ENCODE measurements at places on chromosomes 5 and 9.

DNA sequence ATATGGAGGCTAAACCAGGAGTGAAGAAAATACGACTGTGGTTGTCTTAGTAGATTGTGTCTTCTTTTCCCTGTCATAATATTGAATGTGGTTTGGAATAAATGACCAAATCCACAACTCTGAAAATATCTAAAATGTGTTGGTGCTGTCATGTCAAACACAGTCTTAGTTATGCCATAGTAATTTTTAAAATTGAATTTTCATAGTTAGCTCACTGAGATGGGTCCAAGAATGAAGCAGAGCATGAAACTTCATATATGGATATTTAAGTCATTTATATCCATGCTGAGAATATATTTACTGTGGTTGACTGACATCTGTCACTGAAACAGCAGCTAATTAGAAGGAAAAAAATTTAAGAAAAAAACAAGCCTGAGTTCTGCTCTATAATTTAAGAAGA, 260.4 kb upstream of the ATP10B start:
- DNase-seq, result no peak

DNA sequence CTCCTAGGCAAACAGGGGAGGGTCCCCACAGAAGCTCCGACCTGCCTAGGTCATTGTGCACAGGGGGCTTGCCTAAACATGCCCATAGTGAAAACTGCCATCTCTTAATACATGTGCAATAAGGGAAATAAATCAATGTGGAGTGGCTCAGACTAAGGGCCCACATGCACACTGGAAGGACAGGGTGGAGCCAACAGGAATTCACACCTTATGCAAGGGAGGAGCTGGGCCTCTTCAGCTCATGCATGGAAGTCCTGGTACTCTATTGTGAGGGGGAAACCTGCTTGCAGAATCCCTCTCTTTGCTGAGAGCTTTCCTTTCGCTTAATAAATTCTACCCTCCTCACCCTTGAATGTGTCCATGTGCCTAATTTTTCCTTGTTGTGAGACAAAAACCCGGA, 815.8 kb downstream of the EFNA5 start:
- DNase-seq, result no peak

DNA sequence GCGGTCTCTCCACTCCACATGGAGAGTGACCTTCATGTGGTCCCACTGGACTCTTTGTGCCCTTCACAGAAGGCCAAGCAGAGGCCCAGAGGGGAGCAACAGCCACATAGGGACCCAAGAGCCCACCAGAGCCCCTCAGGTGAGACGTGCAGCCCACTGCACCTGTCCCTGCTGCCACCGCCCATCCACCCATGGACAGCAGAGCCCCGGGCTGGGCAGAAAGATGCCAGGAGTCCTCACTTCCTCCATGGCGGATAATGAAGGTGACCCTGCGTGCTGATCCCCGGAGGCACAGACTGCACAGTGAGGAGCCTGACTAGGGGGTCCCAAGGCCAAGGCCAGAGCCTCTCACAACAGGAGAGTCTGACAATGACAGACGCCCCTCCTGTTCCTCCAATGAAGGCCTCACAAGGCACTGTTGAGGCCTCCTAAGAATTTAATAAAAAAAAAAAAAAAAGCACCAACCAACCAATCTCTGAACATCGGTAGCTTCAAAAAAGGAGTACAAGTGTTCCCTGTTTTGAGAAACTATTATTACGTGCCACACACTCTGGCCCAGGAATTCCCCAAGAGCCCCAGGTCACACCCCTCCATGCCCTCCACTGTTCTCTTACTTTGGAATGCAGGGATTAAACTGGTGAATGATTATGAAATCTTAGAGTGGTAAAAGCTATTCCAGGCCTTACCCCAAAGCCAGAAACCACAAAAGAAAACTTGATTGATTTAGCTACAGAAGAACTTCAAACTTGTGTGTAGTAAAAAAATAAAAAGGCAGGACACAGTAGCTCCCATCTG, 2.8 kb upstream of the PPP1R26 start:
- peak; percentile 37 for DNase-seq

GRCh38 chr9:117418111-117418510, 3.3 kb upstream of the ASTN2 start:
- no peak for DNase-seq

DNA sequence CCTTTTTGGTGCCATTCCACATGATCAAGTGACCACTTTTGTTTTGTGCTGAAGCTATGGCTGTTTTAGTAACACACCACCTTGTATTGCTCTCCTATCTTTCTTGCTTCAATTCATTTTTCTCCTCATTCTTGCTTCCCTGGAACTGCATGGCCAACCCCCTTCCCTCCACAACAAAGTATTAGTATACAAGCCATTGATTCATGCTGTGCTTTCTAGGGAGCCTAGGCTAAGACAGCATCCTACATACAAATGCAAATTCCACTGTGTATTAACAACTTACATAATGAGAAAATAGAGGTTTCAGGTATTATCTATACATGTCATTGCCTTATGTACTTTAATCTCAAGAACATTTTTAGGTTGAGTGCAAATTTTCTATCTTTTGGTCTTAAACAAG, 141.1 kb downstream of the EFNA5 start:
- DNase-seq, result no peak

- DNase-seq, result no peak
Measured at GRCh38 chr9:112403614-112404201, 23.8 kb downstream of the HSDL2 start.

GRCh38 chr5:66171349-66172344, 27.5 kb downstream of the SREK1 start:
- peak; percentile 71 for DNase-seq

DNA sequence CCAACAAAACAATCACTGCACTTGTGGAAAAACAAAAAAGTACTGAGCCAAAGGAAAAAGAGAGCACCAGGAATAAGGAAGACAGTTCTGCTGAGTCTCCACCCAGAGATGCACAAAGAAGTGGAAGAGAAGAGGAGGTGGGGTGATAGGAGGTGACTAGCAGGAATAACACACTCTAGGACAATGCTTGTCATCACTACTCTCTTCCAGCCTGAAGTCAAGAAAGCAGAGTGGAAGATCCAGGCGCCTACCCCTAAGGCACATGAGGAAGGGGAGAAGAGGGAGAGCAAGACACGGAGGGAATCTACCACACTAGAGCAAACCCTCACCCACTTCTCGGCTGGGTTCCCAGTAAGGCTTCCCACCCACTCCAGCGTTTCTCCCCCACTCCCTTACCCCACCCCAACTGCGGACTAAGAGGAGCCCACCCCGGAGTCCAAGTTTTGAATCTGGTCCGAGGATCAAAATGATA, 1.7 kb downstream of the SLIT3 start:
- no peak for DNase-seq

- DNase-seq, result peak; percentile 91
Measured at GRCh38 chr5:10724781-10725507, 36.1 kb downstream of the DAP start.

GRCh38 chr9:126117158-126117425, 209.5 kb upstream of the MVB12B start:
- no peak for DNase-seq

DNA sequence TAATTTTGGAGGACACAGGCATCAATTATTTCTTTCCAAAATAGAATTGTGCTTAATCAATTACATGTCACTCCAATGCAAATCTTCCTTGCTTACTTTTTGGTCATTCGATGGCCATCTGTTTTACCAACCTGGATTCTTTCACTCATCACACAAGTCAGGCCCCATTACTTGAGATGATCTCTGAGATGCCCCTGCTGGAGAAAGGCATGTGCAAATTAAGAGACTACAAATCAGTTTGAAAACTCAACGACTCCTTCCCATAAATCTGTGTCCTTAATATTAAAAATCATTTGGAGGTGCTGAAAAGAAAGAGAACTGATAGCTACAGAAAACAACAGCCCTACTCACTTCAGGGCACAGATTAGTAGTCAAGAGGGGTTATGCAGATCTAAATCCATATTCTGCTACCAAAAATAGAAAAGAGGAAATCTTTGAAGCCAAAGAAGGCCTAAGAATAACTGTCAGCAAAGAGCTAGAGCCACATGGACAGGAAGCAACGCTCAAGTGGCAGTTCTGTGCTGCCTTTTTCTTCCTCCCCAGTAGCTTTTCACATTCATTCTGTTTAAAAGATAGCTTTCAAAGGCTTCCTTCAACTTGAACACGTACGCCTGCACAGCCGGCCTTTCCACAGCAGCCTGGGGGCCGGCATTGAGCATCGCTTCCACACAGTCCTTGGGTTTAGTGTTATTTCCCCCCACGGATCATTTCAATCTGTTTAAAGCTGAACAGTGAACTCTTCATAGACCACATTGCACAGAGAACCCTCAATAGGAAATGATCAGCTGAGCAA, 79.3 kb upstream of the MAP3K1 start:
- DNase-seq, result no peak

DNA sequence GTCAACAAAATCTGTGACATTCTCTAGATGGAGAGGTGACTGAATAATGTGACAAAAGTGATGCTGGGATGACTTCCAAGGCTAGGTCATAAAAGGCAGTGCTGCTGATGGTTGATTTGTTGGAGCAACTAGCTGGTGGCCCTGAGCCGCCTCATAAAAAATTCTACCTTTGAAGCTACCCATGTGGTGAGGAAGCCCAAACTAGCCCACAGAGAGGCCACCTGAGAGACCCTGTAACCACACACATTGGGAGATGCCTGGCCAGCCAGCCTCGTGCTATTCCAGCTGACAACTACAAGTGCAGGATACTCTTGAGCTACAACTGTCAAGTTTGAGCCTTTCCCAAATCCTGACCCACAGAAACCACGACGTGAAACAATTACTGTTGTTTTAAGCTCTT, 22.7 kb downstream of the CLTA start:
- no peak for DNase-seq

DNA sequence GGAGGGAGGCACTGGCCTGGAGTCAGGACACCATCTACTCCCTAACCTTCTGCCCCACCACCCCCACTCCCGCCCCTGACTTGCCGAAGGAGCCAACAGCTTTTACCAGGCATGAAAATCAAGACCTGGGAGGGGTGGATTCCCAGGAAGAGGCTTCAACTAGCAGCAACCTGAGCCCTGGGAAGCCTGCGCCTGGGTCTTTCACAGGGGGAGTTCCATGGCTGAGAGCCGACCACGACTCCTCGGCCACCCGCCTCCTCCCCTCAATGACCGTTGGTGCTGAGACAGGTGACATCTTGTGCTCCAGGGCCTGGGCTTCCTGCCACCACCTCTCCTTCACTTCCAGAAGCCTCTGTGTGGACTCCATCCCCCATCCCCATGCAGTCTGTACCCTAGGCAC, 37.1 kb downstream of the BARX1 start:
- no peak for DNase-seq

- peak; percentile 64 for DNase-seq
Measured at GRCh38 chr5:151020304-151021110, at the start of gene GPX3. Gene GPX3, plus strand, starts transcription at chr5:151020591. Its CDS starts 64 bp downstream, at chr5:151020655.

DNA sequence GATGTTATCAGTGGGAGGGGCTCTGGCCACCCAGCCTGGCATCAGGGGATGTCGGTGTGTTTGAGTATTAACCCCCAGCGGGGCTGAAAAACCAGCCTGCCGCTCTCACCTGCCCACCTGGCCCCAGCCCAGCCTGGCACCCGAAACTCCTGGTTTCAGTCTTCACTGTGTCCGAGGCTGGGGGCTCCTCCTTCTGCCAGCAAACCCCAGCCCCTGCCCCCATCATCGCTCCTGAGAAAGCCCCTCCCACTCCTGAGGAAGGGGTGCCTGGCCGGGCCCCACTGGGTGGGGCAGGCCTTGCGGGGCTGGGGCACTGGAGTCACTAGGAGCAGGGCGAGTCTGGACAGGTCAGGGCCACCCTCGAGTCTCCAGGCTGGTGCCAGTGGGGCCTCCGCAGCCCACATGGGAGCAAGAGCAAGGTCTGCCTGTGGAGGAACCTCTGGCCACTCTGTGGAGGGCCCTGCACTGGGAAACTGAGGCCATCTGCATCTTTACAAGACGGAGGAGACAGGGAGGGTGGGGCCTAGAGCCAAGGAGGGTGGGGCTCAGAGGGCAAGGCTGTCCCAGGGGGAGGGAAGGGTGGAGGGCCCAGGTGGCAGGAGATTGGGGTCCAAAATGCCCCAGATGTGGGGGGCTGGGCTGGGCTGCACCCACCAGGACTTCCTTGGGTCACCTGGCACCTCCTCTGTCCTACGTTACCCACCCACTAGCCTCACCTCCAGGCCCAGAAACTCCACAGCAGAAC, 51.5 kb upstream of the NOTCH1 start:
- DNase-seq, result no peak

- DNase-seq, result no peak
Measured at GRCh38 chr9:135338546-135338945, 141.0 kb upstream of the PPP1R26 start.

DNA sequence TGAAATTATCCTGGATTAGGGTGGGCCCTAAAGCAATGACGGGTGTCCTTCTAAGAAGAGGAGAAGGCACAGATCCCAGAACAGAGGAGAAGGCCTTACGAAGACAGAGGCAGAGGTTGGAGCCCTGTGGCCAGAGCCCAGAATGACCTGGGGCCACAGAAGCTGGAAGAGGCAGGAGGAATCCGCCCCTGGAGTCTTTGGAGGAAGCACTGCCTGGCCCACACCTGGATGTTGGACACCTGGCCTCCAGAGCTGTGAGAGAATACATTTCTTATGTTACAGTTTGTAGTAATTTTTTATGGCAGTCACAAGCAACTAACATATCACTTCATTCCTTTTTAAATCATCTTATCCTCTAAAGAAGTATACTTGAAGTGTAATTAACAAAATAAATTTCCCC, 8.5 kb downstream of the MRPL36 start:
- DNase-seq, result no peak

- DNase-seq, result peak; percentile 78
Measured at GRCh38 chr9:69307446-69308205, 17.4 kb upstream of the ENTREP1 start.

GRCh38 chr9:15404171-15404570, 18.5 kb upstream of the SNAPC3 start:
- no peak for DNase-seq

DNA sequence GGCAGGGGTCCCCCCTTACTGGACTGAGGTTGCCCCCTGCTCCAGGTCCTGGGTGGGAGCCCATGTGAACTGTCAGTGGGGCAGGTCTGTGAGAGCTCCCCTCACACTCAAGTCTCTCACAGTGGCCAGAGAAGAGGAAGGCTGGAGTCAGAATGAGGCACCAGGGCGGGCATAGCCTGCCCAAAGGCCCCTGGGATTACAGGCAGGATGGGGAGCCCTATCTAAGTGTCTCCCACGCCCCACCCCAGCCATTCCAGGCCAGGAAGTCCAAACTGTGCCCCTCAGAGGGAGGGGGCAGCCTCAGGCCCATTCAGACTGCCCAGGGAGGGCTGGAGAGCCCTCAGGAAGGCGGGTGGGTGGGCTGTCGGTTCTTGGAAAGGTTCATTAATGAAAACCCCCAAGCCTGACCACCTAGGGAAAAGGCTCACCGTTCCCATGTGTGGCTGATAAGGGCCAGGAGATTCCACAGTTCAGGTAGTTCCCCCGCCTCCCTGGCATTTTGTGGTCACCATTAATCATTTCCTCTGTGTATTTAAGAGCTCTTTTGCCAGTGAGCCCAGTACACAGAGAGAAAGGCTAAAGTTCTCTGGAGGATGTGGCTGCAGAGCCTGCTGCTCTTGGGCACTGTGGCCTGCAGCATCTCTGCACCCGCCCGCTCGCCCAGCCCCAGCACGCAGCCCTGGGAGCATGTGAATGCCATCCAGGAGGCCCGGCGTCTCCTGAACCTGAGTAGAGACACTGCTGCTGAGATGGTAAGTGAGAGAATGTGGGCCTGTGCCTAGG, at the start of gene CSF2:
CSF2 (plus strand) TSS at position 559 of the 783 bp plus-strand sequence; CDS start at position 594, 35 bp downstream.
- DNase-seq, result peak; percentile 59

GRCh38 chr5:52710972-52711596, 76.6 kb upstream of the ITGA1 start:
- peak; percentile 61 for DNase-seq

- no peak for DNase-seq
Measured at GRCh38 chr9:108484468-108484867, 371.3 kb downstream of the ACTL7B start.

Measured in EH (cell line).